ENCODE measurements at places on chromosomes 16 and 17. TPM values are rescaled to one million over a fixed set of nuclear protein-coding genes. Genes with fewer than 3 reads are reported as not detected.

Gene HASPIN
- 0.30 TPM for total RNA-seq

Gene EFNB3
- total RNA-seq = 0.78 TPM

Gene KIFC3
- total RNA-seq = 70.1 TPM

Gene LRRC37A
- total RNA-seq = 0.32 TPM

Gene USP31
- total RNA-seq = 21.6 TPM

Gene CCL8
- total RNA-seq = 1.9 TPM

Gene ZNF319
- total RNA-seq = 7.2 TPM

Gene DRC3
- total RNA-seq = 1.9 TPM

Gene KRT27
- not detected for total RNA-seq

Gene LPO
- not detected for total RNA-seq

Gene IL21R
- total RNA-seq = 1.4 TPM

Gene PMFBP1
- 0.08 TPM for total RNA-seq

Gene PIPOX
- total RNA-seq = 0.57 TPM

Gene FOXF1
- 0.16 TPM for total RNA-seq

Gene RNF166
- 17.1 TPM for total RNA-seq

Gene CRHR1
- not detected for total RNA-seq

Measured in cardiac septum (tissue), 1 donor.